ENCODE measurements at places on chromosomes 7 and 10.

DNA sequence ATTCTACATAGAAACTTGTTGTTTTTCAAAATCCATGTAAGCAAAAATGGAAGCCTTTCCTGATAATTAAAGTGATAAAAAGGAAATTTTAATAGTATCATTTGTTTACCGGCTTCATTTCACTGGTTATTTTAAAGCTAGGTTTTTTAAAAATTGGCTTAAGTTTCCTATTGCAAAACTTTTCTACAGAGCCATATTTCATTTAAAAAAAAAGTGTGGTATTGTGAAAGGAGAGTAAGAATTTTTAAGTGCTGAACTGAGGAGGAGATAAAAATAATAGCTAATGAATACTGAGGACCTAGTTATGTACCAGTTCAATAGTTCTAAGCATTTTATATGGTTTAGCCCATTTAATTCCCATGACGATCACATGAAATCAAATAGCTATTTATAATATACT lies 172.2 kb upstream of the COL1A2 start:
- DNase-seq, result no peak

DNA sequence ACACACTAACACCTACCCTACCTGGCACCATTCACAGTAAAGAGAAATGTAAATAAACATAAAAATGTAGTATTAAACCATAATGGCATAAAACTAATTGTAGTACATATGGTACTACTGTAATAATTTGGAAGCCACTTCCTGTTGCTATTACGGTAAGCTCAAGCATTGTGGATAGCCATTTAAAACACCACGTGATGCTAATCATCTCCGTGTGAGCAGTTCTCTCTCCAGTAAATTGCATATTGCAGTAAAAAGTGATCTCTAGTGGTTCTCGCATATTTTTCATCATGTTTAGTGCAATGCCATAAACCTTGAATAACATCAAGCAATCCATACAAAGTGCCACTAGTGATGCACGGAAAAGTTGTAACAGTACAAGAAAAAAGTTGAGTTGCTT lies 75.4 kb downstream of the CFTR start:
- DNase-seq, result no peak

DNA sequence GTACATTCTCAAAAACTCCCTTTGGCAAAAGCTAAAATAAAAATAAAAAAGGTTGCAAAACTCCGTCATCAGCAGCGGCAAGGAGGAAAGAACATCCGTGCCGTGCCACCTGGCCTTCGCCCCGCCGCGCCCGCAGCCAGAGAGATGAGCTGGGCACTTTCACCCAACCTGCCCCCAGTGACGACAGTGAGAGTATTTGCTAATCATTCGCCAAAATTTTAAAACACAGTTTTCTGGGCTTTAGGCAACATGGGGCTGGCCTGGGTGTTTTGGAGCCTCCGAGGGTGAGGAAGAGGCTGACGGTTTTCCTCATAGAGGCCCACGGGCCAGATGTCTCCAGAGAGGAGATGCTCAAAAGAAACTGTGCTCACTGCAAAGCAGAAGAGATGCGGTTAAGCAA lies 128.2 kb downstream of the PRKAG2 start:
- no peak for DNase-seq

DNA sequence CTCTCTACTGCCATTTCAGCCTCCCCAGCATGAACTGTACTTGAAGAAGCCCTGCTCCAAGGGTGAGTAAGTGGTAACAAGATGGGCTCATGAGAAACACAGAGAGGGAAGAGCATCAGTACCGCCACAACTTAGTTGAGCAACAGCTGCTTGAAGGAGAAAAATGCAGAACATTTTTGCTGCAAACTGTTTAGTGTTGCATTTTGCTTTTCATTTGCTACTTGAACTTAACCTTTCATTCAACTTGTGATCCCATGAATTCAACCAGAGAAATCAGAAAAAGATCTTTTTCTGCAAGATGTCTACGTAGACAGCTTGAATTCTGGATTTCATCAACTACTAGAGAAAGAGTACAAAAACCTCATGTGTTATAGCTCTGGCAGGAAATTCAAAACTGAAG lies 40.7 kb downstream of the ANK3 start:
- no peak for DNase-seq

DNA sequence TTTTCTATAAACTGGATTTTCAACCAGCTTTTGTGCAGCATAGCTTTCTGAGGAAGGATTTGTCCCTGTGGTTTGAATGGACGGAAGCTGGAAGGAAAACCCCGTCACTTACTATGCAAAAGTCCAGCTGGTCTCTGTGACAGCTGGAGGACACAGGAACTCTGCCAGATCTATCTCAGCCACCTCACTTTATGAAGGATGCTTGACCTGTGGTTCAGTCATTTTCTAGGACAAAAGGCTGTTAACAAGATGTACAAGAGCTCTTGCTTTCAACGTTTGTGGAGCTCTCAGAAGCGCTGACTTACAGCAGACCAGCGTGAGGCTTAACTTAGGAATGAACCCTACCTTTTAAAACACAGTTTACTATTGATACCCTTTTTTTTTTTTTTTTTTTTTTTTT lies 90.8 kb downstream of the CREM start:
- DNase-seq, result no peak

Measured in putamen (tissue), 1 donor.